ENCODE measurements at places on chromosomes 7 and 10.

GRCh38 chr7:121940918-121941317 lies 68.0 kb downstream of the PTPRZ1 start:
- no peak overlapping the region for H3K4me3 ChIP-seq
- H3K4me1 ChIP-seq = no peaks in the 10 kb centered on the region
- H3K36me3 ChIP-seq = no peaks in the 10 kb centered on the region
- H3K27me3 ChIP-seq = no peaks in the 10 kb centered on the region
- no peak overlapping the region for H3K27ac ChIP-seq

DNA sequence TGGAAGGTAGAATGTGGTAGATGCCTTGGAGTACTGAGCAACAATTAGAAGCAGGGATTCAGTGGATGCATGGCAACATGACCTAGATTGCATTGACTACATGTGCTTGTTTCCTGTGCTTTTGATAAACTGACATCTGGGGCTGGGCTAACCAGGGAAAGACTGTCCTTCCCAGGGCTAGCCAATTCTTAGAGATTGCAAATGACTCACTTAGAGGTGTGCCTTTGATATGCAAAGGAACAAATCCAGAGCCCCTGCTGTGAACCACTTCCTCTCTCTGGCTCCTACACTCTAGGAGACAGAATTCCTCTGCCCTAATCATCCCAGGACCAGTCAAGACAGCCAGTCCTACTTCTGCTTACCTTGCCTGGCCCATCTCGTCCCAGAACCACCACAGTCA lies 651.5 kb downstream of the LRMDA start:
- DNase-seq = no peak
- H3K36me3 ChIP-seq = no peaks in the 10 kb centered on the region
- peaks cover 16% of the 10 kb centered on the region for H3K4me1 ChIP-seq
- peaks cover 2% of the 10 kb centered on the region for H3K27me3 ChIP-seq
- H3K4me3 ChIP-seq = no peak overlapping the region

GRCh38 chr10:120286280-120286679 lies 170.7 kb upstream of the PLPP4 start:
- no peaks in the 10 kb centered on the region for H3K36me3 ChIP-seq
- no peak overlapping the region for H3K4me3 ChIP-seq
- DNase-seq = no peak
- peaks cover 4% of the 10 kb centered on the region for H3K27me3 ChIP-seq

DNA sequence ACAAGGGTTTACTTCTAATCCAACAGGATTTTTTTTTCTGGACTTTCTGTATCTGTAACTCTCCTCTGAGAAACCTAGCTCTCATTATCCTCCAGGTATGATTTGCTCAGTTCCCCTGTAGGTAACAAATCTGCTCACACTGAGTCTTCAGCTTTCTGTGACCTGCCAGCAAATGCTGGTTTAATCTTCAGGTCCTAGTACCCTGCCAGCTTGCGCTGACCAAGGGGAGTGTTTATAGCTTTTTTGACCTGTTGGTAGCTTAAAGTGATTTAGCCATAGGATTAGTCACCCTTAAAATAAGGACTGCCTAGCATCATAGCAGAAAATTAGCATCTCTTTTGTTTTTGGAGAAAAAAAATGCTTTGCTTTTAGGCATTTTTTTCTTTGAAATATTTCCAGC lies 22.4 kb downstream of the SND1 start:
- H3K27ac ChIP-seq = no peak overlapping the region
- H3K4me1 ChIP-seq = peaks cover 46% of the 10 kb centered on the region
- H3K27me3 ChIP-seq = no peaks in the 10 kb centered on the region

- peak; percentile 80 for DNase-seq
- peaks cover 13% of the 10 kb centered on the region for H3K4me1 ChIP-seq
- H3K27ac ChIP-seq = no peak overlapping the region
- no peak overlapping the region for H3K4me3 ChIP-seq
Measured at GRCh38 chr10:46228563-46229071, 58.2 kb upstream of the ANTXRL start.

DNA sequence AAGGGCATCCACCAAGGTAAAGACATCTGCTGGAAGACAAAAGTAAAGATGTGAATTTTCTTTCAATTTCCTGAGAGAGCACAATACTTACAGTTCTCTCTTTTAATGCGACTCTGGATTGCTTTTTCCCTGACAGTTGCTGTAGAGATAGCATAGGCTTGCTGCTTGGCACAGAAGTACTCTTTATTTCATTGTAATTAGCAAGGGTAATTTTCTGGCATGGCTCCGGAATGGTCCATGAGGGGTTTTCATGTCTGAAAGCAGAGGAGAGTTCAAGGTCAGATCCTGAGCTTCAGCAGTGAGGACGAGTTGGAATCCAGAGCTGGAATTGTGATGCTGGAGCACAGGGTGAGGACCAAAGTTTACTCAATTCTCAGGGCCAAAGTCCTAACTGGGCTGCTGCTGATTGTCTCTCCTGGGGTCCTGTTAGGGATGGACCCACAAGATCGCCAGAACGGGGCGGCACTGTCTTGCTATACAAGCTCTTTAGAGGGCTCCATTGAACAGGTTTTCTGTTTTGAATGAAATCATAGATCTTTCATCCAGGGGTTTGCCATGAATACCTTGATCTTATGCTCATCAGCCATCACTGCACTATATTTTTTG lies 190.0 kb upstream of the MKI67 start:
- H3K27me3 ChIP-seq = no peaks in the 10 kb centered on the region
- H3K4me1 ChIP-seq = peaks cover 2% of the 10 kb centered on the region
- H3K36me3 ChIP-seq = no peaks in the 10 kb centered on the region
- H3K4me3 ChIP-seq = no peak overlapping the region

DNA sequence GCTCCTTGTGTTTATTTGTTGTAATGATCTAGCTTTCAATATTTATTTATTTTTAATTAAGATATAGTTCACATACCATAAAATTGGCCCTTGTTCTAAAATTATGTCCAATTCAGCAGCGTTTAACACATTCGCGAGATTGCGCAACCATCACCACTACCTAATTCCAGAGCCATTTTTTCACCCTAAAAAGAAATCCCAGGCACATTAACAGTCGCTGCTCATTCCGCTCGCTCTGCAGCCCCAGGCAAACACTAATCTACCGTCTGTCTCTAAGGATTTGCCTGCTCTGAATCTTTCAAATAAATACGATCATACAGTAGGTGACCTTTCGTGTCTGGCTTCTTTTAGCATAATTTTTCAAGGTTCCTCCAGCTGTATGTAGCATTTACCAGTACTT lies 616.7 kb downstream of the CALN1 start:
- no peaks in the 10 kb centered on the region for H3K4me1 ChIP-seq
- H3K27me3 ChIP-seq = no peaks in the 10 kb centered on the region

- H3K4me3 ChIP-seq = no peak overlapping the region
- H3K27ac ChIP-seq = no peak overlapping the region
- no peaks in the 10 kb centered on the region for H3K36me3 ChIP-seq
- DNase-seq = no peak
- no peaks in the 10 kb centered on the region for H3K27me3 ChIP-seq
- H3K4me1 ChIP-seq = no peaks in the 10 kb centered on the region
Measured at GRCh38 chr7:80088705-80089104, 45.9 kb upstream of the GNAI1 start.

GRCh38 chr10:70445718-70446657 lies 4.5 kb upstream of the NODAL start:
- H3K36me3 ChIP-seq = no peaks in the 10 kb centered on the region
- H3K27me3 ChIP-seq = peaks cover 33% of the 10 kb centered on the region
- H3K27ac ChIP-seq = no peak overlapping the region
- H3K4me3 ChIP-seq = no peak overlapping the region
- no peak for DNase-seq
- H3K4me1 ChIP-seq = peaks cover 7% of the 10 kb centered on the region

GRCh38 chr7:28418966-28419365 lies 6.6 kb downstream of the CREB5 start:
- H3K4me3 ChIP-seq = no peak overlapping the region
- no peak for DNase-seq
- H3K27ac ChIP-seq = no peak overlapping the region
- peaks cover 59% of the 10 kb centered on the region for H3K27me3 ChIP-seq
- H3K4me1 ChIP-seq = no peaks in the 10 kb centered on the region

DNA sequence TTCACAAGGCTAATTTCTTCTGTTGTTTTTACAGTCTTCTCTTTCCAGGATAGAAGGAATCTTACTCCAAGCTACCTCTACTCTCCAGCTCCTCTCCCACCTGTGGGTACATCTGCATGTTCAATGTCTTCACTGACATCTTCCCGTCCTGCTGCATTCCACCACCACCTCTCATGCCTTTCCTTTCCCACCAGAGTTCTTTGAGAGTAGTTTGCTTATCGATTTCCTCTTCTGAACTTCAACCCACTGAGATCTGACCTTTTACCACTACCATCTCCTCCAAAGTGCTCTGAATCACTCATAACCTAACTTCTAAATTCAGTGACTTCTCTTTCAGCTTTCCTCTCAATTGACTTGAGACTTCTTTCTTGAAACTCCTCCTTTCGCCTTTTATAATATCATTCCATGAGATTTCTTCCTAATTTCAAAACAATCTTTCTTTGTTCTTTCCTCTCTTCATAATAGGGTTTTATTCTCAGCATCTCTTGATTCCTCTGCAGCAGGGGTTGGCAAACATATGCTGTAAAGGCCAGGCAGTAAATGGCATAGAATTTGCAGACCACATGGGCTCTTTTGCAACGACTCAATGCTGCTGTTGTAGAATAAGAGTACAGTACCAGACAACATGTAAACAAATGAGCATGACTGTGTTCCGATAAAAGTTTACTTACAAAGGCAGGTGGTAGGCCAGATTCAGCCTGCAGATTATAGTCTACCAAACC lies 22.1 kb downstream of the ACSL5 start:
- peaks cover 14% of the 10 kb centered on the region for H3K4me1 ChIP-seq
- H3K27ac ChIP-seq = no peak overlapping the region

GRCh38 chr10:34217524-34217923 lies 597.6 kb downstream of the PARD3 start:
- H3K4me3 ChIP-seq = no peak overlapping the region
- DNase-seq = no peak
- H3K4me1 ChIP-seq = peaks cover 16% of the 10 kb centered on the region

- H3K4me1 ChIP-seq = no peaks in the 10 kb centered on the region
- no peak for DNase-seq
- H3K4me3 ChIP-seq = no peak overlapping the region
- H3K27ac ChIP-seq = no peak overlapping the region
- H3K27me3 ChIP-seq = peaks cover 12% of the 10 kb centered on the region
Measured at GRCh38 chr7:103573479-103574058, 127.6 kb upstream of the SLC26A5 start.

- H3K4me1 ChIP-seq = peaks cover 4% of the 10 kb centered on the region
- no peak overlapping the region for H3K4me3 ChIP-seq
- no peak for DNase-seq
Measured at GRCh38 chr10:30846710-30847109, 185.0 kb downstream of the ZNF438 start.

DNA sequence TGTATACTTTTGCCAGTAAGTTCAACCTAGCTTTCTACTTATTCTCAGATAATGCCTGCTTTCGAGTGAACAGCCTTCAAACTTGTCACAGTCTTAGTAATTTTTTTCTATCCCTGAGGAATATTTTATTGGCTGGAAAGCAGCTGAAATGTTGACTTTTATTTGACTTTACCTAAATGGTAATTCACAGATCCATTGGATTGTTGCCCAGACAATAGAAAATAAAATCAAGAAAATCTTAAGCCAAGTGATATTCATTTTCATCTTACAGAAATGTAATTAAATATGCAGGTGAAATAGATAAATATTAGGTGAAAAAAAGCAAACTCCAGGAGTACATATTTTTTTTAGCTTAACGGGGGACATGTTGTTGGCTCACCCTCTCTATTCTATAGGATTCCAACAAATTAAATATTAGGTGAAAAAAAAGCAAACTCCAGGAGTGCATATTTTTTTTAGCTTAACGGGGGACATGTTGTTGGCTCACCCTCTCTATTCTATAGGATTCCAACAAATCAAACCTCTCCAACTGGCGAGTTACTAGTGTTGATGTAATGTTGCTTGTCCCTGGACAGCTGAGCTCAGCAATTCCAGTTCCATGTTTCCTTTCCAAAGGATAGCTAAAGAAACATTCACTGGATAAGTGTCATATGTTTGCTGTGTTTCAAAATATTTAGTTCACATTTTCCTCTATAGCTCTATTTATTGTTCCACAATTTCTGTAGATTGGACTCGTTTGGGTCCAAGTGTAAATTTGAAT lies 4.2 kb downstream of the TMEM26 start:
- H3K4me1 ChIP-seq = peaks cover 10% of the 10 kb centered on the region
- no peak for DNase-seq
- H3K4me3 ChIP-seq = no peak overlapping the region
- peaks cover 36% of the 10 kb centered on the region for H3K27me3 ChIP-seq

DNA sequence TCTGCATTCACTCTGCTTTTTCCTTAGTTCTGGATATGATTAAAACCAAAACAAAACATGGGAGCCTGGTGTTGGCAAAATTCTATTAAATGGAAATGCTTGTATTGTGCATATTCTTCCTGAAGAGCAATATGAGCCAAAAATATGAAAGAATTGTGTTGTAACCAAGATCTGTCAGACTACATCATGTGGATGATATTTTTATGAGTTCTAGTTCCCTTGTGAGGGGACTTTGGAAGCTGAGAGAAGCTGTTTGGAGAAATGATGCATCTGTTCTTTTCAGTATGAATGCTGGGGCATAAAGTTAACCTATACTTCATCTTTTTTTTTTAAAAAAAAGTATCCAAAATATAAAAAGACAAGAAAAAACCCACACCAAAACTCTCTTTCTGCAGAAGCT lies 782.7 kb downstream of the ANKRD7 start:
- no peak overlapping the region for H3K4me3 ChIP-seq
- H3K27ac ChIP-seq = no peak overlapping the region
- no peaks in the 10 kb centered on the region for H3K36me3 ChIP-seq
- DNase-seq = no peak

- DNase-seq = no peak
- H3K4me3 ChIP-seq = no peak overlapping the region
- peaks cover under 1% of the 10 kb centered on the region for H3K27me3 ChIP-seq
Measured at GRCh38 chr10:70656489-70656888, 15.8 kb upstream of the ADAMTS14 start.

GRCh38 chr7:92831716-92832533 lies 4.4 kb downstream of the CDK6 start:
- H3K4me3 ChIP-seq = peak overlapping the region; percentile 95
- DNase-seq = no peak
- peaks cover 1% of the 10 kb centered on the region for H3K27me3 ChIP-seq
- H3K27ac ChIP-seq = peak overlapping the region; percentile 97

GRCh38 chr10:88127269-88127668 lies 263.8 kb downstream of the PTEN start:
- no peak overlapping the region for H3K4me3 ChIP-seq
- no peaks in the 10 kb centered on the region for H3K36me3 ChIP-seq
- H3K27ac ChIP-seq = no peak overlapping the region

GRCh38 chr10:103659674-103660363 lies 166.3 kb downstream of the NEURL1 start:
- peak overlapping the region; percentile 94 for H3K27ac ChIP-seq
- peaks cover 21% of the 10 kb centered on the region for H3K36me3 ChIP-seq
- no peaks in the 10 kb centered on the region for H3K27me3 ChIP-seq
- DNase-seq = no peak
- peaks cover 19% of the 10 kb centered on the region for H3K4me1 ChIP-seq
- H3K4me3 ChIP-seq = peak overlapping the region; percentile 88

Measured in activated T-cell treated with anti-CD3 and anti-CD28 coated beads, Interleukin-2, amount 50 U/mL, for 24 hours (primary cell).